Immature natural killer cell (primary cell): ENCODE measurements at places on chromosomes 2 and 18. TPM values are rescaled to one million over a fixed set of nuclear protein-coding genes. Genes with fewer than 3 reads are reported as not detected.

The SLC16A14 gene
- polyA plus RNA-seq = not detected

The ARHGAP28 gene
- not detected for polyA plus RNA-seq

The CFC1 gene
- not detected for polyA plus RNA-seq

The ANKRD29 gene
- polyA plus RNA-seq = 0.59 TPM

The CHST9 gene
- polyA plus RNA-seq = not detected

The GEN1 gene
- not detected for polyA plus RNA-seq

The SLC5A7 gene
- not detected for polyA plus RNA-seq

The OTOS gene
- not detected for polyA plus RNA-seq

The FAHD2B gene
- polyA plus RNA-seq = 13.2 TPM

The WDR7 gene
- polyA plus RNA-seq = 18.3 TPM

The ACADL gene
- not detected for polyA plus RNA-seq

The KATNAL2 gene
- polyA plus RNA-seq = 0.08 TPM

The RAX gene
- polyA plus RNA-seq = not detected

The TDRD15 gene
- not detected for polyA plus RNA-seq

The PXDN gene
- 1.0 TPM for polyA plus RNA-seq

The NDUFV2 gene
- 115 TPM for polyA plus RNA-seq
